Esophagus squamous epithelium (tissue), 5 donors: ENCODE measurements at places on chromosomes 5 and 9. TPM values are rescaled to one million over a fixed set of nuclear protein-coding genes. Genes with fewer than 3 reads are reported as not detected.

DNA sequence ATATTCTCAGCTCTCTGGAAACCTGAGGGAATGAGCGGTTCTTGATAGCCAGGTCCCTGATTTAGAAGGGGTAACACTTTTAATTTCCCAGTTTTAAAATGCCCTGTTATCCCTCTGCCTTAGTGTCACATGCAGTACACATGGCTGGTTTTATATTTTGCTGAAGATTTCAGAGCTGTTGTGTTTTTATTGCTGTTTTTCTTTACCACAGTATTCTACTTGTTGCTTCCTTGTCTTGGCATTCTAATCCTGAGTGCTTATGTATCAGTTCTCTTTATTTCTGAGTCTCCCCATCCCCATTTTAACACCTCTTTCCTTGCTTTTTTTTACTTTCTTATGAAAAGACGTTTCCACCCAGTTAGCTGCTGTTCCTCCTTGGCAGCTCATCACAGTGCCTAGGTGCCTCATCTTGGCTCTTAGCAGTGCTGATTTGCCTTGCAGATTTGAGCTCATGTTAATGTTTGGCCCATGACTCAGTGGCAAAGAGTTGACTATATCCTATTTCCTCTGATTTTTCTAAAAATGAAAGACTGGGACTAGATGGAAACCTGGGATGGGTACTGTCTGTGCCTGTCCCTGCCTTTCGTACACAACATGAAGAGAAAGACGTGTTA is 3.7 kb downstream of the MTRR start:
- H3K27me3 ChIP-seq: no peaks in the 10 kb centered on the region
- no peak overlapping the region for H3K4me3 ChIP-seq
- H3K36me3 ChIP-seq: no peaks in the 10 kb centered on the region
- DNase-seq: no peak
- H3K4me1 ChIP-seq: peaks cover 6% of the 10 kb centered on the region

BARX1 gene
- not detected for total RNA-seq

DNA sequence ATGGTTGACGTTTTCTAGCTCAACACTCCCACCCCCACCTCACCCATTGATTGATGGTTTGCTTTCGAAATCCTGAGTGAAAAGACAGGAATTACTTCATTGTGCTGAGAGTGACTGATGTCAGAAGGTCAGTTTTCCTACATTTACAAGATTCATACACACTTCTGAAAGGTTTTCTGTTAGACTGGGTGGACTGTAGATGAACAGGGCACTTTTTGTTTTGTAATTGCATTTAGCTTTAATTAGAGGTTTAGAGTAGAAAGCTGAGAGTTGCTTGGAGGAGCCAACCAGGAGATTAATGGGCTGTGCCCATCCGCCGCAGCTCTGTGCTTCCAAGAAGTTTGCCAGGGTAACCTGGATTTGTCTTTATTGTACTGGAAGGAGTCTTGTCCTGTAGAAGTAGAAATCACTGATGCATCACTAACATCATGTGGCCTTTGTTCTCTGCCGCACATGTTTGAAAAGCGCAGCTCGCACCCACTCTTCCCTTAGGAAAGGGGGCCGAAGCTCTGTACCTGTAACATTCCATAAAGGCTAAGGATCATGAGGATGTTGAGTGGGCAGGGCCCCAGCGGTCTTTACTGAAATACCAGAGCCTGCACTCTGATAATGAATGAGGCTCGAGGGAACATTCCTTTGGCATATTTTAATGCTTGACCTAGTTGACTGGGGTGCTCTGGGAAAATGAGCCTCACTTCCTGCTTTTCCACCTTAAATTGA is 267.6 kb upstream of the DMRT1 start:
- peaks cover 9% of the 10 kb centered on the region for H3K4me1 ChIP-seq
- DNase-seq: no peak
- H3K36me3 ChIP-seq: no peaks in the 10 kb centered on the region
- no peaks in the 10 kb centered on the region for H3K27me3 ChIP-seq
- H3K4me3 ChIP-seq: no peak overlapping the region

PCDHGB2 gene
- total RNA-seq: 2.5 TPM

GRCh38 chr5:57745700-57746651 is 263.4 kb upstream of the ACTBL2 start:
- no peaks in the 10 kb centered on the region for H3K36me3 ChIP-seq
- no peak for DNase-seq
- H3K27ac ChIP-seq: no peak overlapping the region
- no peak overlapping the region for H3K4me3 ChIP-seq

DNA sequence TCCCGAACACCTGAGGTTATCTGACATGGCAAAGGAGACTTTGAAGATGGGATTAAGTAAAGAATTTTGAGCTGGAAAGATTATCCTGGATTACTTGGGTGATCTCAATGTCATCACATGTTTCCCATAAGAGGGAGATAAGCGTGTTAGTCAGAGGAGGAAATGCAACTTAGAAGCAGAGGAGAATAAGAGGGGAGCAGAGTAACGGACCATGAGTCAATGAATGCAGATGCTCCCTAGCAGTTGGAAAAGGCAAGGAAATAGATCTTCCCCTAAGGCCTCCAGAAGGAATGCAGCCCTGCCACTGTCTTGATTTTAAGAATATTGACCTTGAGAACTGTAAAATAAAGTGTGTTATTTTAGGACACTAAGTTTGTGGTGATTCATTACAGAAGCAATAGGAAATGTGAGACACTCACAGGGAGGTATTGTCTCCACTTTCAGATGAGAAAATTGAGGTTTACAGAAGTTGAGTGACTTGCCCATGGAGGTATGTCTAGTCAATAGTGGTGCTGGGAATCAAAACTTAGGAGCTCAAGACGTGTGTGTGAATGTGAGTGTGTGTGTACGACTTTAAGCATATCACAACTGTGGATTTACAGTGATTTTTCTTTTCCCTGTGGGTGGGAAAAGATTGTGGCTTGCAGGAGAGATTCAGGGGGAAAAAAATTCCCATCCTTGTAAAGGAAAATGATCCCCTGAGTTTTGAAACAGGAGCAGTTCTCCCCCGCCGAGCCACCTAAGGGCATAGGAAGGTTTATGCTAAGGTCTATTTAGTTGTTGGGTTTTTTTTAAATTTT is 125.3 kb downstream of the TRIM32 start:
- H3K4me1 ChIP-seq: no peaks in the 10 kb centered on the region
- no peak overlapping the region for H3K27ac ChIP-seq
- no peak overlapping the region for H3K4me3 ChIP-seq
- H3K27me3 ChIP-seq: no peaks in the 10 kb centered on the region
- no peak for DNase-seq

DNA sequence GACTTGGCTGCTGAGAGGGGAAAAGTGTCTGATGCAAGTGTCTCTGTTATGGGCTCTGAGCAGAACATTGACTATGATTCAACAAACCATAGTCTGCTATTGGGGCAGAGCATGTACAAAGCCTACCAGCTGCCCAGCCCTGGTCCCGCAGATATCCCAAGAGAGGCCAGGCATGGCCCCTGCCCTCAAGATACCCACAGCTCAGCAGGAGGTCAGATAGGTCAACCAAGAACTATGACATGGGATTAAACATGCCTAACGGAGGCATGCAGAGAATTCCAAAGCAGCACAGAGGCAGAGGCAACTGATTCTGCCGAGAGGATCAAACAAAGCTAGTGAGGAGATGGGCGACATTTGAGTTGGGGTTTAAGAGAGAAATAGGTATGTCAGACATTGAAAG is 39.9 kb upstream of the CPLX2 start:
- no peak overlapping the region for H3K4me3 ChIP-seq
- no peak overlapping the region for H3K27ac ChIP-seq
- H3K36me3 ChIP-seq: no peaks in the 10 kb centered on the region
- H3K27me3 ChIP-seq: peaks cover 14% of the 10 kb centered on the region
- H3K4me1 ChIP-seq: no peaks in the 10 kb centered on the region

TCOF1 gene
- total RNA-seq: 27.5 TPM

DDX4 gene
- total RNA-seq: not detected

PRUNE2 gene
- total RNA-seq: 126 TPM

C8G gene
- total RNA-seq: not detected
